SIG-M5 (cell line): ENCODE measurements at places on chromosomes 7 and 10.

GRCh38 chr10:110433740-110434139 lies 64.0 kb upstream of the DUSP5 start:
- DNase-seq = no peak

DNA sequence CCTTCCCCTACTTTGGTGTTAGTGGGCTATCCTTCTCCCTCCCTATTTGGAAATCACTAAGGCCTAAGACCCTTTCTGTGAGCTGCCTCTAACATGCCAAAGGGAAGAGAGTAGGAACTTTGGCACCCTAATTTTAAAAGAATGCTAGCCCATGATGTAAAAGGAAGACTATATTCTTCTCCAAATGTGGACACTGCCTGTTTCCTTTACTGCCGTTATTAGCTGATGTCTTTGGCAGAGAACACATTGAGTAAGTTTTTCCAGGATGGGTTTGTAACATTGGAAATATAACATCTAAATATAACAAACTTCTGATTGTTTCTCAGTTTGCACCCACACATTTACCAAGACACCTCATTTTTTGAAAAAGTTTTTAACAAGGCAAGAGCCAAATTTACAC lies 56.9 kb upstream of the TNKS2 start:
- no peak for DNase-seq

DNA sequence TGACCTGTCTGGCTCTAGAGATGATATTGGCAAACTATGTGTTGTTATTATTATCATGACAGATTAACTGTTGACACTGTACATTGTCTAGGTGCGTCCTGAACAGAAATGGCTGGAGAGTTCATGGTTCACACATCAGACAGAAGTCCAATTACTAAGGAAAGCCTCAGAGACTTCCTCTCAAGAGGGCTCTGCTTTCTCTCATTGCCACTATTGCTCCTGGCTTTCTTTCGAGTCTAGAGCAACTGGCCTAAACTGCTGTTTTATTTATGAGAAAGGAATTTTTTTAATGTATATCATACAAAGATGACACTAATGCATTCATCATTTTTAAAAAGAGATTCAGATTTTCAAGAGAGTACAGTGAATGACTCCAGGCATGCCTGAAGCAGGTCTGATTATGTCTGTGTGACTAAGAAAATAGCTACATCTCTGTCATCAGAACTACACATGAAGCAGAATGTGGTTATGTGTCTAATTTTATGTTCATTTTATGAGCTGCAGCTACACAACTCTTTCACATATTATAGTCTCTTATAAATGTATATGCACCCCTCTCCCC lies 30.4 kb downstream of the NRCAM start:
- DNase-seq = no peak

DNA sequence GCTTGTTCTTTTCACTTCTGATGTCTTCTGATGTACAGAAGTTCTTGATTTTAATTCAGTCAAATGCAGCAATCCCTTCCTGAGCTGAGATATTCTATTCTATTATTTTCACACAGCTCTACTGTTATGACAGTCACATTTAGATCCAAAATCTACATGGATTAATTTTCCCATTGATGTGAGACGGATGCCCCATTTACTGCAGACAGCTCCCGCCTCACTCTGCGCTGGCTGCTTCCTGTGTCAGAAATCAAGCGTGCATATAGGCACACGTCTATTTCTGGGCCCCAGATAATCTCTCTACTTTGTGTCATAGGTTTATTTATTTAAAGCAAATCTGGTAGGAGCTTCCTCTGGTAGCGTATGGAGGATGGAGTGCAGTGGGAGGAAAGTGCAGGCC lies 6.7 kb downstream of the BNIP3 start:
- no peak for DNase-seq

DNA sequence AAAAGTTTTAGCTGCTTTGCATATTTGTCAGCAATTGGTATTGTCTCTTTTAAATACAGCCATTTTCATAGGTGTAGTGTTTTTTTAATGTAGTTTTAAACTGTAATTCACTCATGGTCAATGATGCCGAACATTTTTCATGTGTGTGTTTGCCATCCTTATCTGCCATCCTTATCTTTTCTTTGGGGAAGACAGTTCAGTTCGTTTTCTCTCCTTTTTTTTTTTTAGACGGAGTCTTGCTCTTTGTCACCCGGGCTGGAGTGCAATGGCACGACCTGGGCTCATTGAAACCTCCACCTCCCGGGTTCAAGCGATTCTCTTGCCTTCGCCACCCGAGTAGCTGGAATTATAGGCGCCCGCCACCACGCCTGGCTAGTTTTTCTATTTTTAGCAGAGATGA lies 545.3 kb downstream of the CNTNAP2 start:
- no peak for DNase-seq

DNA sequence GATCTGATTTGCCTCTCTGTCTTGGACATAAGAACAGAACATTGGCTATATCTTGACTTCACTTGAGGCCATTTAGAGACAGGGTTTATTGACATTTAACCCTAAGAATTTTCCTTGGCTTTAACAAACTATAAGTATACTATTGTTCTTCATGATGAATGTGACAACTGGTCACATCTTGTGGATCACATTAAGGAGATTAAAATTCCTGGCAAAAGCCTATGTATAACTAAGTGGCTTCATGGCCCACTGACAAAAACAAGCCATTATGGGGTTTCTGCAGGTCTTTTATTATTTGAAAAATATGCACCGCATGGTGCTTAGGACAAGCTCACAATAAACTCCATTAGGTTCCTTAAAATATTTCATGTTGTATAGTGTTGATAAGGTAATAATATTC lies 54.8 kb downstream of the THNSL1 start:
- no peak for DNase-seq

DNA sequence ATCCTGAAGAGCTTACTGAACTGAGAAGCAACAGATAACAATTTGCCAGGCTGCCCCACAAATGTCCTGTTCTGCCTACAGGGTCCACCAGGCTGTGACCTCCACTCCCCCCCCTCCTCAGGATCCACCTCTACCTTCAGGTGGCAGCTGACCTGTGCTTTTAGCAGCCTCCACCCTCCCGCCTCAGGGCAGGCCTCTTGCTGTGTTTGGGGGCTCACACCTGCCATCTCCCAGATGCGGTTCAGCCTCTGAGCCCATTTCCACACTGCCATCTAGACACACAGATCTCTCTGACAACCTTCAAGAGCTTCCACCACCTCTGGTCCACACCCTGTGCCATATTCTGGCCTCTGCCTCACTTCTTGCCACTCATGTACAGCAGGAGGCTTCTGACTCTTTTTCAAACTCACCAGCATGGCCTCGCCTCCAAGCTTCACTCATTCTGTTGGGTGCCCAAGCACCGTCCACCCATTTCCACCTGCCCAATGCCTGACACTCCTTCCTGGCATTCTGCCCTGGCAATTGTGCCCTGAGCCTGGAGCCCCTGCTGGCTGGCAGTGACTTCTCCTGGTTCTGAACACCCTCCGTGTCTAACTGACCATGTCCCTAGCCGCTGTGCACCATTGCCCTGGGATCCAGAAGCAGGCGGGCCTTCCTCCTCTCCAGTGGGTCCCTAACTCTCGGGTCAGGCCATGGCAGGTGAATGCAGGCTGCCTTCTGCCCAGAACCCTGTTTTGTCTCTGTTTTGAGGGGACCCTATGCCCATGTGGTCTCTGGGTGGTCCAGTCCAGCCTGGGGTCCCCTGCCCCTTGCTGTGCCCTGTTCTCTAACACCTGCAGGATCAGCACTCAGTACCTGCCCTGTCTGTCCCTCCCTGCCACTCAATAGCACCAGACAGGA lies 18.5 kb downstream of the TMEM72 start:
- no peak for DNase-seq

GRCh38 chr10:130335336-130335735 lies 199.1 kb downstream of the GLRX3 start:
- no peak for DNase-seq

GRCh38 chr10:79149662-79150443 lies 81.1 kb downstream of the ZMIZ1 start:
- no peak for DNase-seq

- DNase-seq = no peak
Observed at GRCh38 chr10:7523656-7524055, 112.8 kb upstream of the SFMBT2 start.

DNA sequence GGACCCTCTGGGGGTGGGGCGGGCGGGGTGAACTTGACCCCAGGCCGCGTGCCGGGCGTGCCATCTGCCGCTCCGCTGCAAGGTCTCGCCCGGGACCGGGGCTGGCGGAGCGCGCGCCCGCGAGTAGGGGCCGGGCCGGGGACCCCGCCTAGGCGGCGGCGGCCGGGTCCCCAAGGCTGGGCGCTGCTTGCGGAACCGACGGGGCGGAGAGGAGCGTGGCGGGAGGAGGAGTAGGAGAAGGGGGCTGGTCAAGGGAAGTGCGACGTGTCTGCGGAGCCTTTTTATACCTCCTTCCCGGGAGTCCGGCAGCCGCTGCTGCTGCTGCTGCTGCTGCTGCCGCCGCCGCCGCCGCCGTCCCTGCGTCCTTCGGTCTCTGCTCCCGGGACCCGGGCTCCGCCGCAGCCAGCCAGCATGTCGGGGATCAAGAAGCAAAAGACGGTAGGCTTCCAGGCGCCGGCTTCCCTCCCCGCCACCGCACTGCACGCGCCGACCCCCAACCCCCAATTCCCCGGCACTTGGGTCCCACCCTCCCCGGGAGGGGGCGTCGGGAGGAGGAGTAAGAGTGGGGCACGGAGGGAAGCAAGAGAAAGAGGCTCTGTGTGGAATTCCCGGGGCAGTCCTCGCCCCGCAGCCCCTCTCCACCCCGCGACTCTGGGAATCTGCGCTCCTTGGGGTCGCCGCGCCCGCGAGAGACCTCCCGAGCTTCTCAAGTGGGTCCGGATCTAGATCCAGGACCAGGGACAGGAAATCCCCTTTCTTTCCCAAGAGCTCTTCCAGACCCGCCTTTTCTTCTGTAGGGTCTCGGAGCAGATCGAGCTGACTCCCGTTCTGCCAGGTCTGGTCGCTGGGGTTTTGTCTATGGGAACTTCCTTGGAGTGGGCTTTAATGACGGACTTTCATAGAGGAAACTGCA lies at the start of gene PAPSS2:
PAPSS2 (plus strand) TSS at position 308 of the 913 bp plus-strand sequence; CDS start at position 412, 104 bp downstream.
- no peak for DNase-seq

DNA sequence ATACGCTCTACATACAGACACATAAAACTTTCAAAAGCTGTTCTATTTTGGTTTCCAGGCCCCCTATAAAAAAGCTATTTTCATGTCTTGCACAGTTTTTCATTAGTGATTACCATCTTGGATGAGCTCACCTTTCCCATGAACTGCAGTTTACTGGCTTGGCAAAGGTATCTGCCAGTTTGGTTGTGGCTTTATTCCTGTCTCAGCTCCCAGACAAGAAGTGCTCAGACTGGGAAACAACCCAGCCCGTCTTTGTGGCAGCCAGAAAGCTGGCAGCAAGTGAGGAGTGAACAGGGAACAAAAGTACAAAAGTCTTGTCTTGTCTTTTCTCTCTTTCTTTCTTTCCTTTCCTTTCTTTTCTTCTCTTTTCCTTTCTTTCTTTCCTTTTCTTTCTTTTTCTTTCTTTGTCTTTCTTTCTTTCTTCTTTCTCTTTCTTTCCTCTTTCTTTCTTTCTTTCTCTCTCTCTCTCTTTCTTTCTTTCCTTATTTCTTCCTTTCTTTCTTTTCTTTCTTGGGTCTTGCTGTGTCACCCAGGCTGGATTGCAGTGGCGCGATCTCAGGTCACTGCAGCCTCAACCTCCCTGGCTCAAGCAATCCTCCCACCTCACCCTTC lies 138.8 kb downstream of the CFAP58 start:
- DNase-seq = no peak

- DNase-seq = no peak
Observed at GRCh38 chr10:129465796-129466702, 992 bp upstream of the MGMT start.

DNA sequence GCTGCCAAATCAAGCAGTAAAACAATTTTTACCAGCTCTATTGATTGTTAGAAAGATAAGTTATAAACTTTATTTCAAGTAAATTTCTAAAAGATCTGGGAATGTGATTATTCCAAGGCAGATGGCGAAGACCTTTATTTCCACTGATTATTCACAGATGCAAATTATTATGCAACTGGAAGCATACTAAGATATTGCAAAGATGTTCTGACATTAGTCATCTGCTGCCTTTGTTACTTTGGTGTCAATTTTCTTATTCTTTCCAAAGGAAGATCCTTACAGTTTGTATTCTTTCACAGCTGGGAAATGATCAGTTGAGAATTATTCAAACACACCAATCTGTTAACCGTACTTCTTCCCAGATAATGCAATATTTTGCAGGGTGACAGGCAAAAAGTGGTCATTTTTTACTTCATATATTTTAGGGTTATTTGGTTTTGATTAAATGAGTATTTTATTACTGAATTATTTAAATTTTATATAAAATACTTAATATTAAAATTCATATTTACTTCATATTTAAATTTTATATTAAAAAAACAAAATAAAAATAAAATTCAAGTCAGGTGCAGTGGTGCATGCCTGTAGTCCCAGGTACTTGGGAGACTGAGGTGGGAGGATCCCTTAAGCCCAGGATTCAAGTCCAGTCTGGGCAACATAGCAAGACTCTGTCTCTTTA lies 171.3 kb downstream of the FZD1 start:
- DNase-seq = no peak

DNA sequence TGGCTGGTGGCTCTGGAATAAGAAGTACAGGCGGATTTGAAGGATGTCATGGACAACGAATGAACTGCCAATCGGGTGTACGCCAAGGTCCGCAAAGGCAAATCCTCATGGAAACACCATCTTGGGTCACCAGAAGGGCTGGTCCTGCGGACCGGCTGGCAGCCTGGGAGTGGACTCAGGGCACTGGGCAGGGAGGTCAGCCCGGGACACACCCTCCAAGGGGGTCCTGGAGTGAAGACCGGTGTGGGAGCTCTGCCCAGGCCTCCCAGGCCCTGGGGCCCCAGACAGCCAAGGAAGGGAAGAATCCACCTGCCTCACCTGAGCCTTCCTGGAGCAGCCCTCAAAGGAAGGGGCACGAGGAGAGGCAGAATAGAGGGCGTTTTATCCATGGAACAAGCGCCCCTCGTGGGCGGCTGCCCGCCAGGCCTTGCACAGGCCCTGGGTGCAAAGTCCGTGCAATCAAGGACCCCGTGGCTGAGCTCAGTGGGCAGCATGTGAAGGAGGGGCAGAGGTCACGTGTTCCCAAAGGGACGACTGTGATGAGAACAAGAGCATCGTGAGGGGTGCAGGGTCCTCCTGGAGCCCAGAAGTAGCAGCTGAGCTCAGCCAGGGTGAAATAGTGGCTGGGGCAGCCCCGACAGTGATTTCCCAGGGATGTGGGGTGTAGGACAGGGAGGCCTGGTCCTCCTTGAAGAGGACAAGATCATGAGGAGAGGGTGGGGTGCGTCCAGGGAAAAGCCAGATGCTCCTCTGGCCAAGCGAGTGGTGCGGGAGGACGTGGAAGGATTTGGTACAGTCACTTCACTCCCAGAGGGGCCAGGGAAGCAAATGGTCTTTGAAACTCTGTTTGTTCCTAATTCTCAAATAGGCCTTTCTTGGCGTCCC lies 105.2 kb downstream of the TCERG1L start:
- DNase-seq = no peak
